ENCODE measurements at places on chromosomes 4 and X. TPM values are rescaled to one million over a fixed set of nuclear protein-coding genes. Genes with fewer than 3 reads are reported as not detected.
A peak's percentile ranks its signal among the peaks of the same experiment; 100 is the strongest.

ODAPH gene
- not detected for total RNA-seq

NUDT10 gene
- total RNA-seq, result 3.5 TPM

MSX1 gene
- total RNA-seq, result 0.16 TPM

PGAM4 gene
- 1.3 TPM for total RNA-seq

POLA1 gene
- total RNA-seq, result 42.9 TPM

MAOA gene
- 0.60 TPM for total RNA-seq

RRH gene
- total RNA-seq, result not detected

RAB40AL gene
- not detected for total RNA-seq

ESX1 gene
- not detected for total RNA-seq

MAP9 gene
- total RNA-seq, result 8.3 TPM

LRRC66 gene
- 0.09 TPM for total RNA-seq

FGF13 gene
- not detected for total RNA-seq

CXorf49 gene
- not detected for total RNA-seq

GIMD1 gene
- total RNA-seq, result not detected

USP46 gene
- 2.8 TPM for total RNA-seq

UCP1 gene
- not detected for total RNA-seq

GEMIN8 gene
- 15.5 TPM for total RNA-seq

NRK gene
- not detected for total RNA-seq

MAGEA12 gene
- total RNA-seq, result not detected

HMGN5 gene
- 3.2 TPM for total RNA-seq

PABPC5 gene
- total RNA-seq, result not detected

DOK7 gene
- not detected for total RNA-seq

- no peak for DNase-seq
Observed at GRCh38 chr4:111506706-111507105, 638.5 kb upstream of the FAM241A start.

- DNase-seq, result no peak
Observed at GRCh38 chr4:139965789-139966188, 188.2 kb downstream of the MAML3 start.

GRCh38 chr4:5206016-5206790, 154.9 kb downstream of the STK32B start:
- no peak for DNase-seq

DNA sequence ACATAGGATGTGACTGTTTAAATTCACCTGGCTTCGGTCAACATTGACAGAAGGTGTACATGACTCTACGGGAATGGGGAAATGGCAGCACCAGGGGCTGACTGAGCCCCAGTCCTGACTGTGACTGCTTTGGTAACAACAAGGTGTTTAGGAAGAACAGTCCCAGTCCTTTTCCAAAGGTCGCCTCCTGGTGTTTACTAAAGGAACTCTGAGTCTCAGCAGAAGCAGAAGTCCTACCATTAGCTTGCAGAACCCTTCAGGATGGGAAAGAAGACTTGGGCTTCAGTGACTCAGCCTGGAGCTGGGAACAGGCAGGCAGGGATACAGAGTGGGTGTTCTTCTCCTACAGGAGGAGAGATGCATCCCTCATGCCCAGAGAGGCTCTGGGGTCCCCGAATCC, 103.3 kb downstream of the MGST2 start:
- DNase-seq, result no peak

- no peak for DNase-seq
Observed at GRCh38 chrX:73525928-73526690, 36.9 kb upstream of the CHIC1 start.

DNA sequence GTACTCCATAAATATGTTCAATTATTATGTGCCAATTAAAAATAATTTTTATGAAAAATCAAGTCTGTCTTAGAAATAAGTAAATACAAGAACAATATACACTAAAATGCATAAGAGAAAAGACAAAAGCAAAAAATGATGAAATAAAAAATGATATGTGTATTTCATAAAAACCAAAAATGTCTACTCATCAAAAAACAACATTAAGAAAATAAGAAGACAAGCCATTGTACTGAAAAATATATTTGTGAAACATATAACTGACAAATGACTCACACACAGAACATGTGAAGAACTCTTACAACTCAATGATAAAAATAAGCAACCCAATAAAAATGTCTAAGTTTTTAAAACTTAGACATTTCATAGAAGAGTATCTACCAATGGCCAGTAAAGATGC, 34.1 kb upstream of the ENOX2 start:
- no peak for DNase-seq

GRCh38 chr4:127236889-127237288, 395.9 kb upstream of the INTU start:
- DNase-seq, result no peak

DNA sequence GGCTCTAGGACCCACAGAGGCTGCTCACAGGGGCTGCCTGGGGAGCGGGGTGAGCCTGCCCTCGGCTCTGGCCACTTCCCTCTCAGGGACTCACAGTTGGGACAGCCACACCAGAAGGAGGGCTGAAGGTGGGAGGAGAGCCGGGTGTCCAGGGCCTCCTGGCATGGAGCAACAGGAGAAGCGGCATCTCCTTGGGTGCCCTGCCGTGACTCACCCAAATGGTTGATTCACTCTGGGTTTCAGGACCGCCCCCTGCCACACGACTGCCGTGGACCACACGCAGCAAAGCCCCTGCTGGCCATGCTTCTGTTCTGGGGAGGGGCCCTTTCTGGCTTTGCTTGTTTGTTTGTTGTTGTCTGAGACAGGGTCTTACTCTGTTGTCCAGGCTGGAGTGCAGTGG, 86.0 kb upstream of the AFAP1 start:
- DNase-seq, result no peak

GRCh38 chr4:10272511-10272910, 155.9 kb upstream of the WDR1 start:
- no peak for DNase-seq

- no peak for DNase-seq
Observed at GRCh38 chrX:124395145-124395880, 49.0 kb downstream of the SH2D1A start.

- DNase-seq, result no peak
Observed at GRCh38 chr4:10184501-10184938, 67.9 kb upstream of the WDR1 start.

DNA sequence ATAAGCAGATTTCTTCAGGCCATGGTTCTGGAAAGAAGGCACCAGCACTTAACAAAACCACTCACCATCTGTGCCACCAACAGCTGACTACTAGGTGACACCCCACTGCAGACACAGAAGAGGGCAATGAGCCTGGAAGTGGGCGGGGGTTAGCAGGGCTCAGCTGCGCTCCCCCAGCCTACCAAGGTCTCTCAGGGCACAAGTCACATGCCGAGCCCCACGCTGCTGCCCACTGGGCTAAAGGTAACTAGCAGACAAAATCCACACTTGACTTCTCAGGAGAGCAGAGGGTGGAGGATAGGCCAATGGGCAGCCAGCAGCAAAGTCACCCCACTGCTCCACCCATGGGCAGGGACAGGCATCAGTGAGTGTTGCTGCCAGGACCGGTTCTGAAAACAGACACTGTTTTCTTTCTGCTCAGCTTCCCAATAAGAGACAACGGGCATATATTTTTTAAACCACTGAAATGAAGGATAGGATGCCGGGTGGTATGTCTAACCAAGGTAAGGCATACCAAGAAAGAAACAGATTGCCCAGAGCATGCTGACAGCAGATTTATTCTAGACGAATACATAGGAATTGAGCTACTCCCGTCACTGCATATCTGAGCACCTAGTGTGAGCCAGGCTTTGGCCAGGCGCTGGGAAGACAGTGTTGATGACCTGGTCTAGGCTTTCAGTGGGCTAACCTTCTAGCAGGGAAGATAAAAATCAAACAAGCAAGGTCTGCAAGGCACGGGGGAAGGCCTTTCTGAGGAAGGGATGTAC, 20.1 kb downstream of the ACSL1 start:
- DNase-seq, result no peak

DNA sequence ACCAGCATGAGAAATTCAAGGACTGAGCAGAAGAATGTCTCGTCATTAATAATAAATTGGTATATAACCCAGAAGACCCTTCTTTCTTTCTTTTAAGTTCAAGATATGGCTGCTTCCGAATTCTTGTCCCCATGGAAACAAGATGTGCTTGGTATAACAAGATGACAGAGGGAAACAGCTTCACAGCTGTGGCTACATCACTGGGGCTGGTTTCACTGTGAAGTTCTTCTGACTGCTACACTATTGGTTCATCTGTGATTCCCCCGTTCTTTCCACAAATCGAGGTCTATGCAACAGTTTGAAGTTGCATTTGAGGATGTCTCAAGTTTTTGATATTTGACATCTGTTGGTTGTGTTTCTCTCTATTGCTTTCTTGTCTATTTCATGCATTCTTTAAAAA, 12.3 kb upstream of the DTHD1 start:
- DNase-seq, result peak; percentile 79

GRCh38 chr4:166802346-166802745, 431.9 kb downstream of the SPOCK3 start:
- DNase-seq, result no peak

GRCh38 chrX:139750390-139750789, 42.4 kb upstream of the MCF2 start:
- DNase-seq, result no peak

DNA sequence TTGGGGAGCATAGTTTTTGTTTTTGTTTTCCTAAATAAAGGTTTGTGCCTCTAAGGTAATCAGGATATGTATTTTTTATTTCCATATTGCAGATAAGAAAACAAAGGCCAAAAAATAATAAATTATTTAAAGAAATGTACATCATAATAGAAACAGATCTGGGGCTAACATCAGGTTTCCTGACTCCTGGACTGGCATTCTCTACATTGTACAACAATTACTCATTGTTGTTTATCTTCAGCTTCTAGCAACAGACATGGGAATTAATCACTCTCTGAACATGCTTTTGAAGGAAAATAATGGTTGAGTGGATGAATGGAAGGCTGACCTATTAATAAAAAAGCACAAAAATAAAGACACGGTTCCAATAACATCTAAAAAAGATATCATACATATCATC, 146.2 kb downstream of the KCNIP4 start:
- DNase-seq, result no peak

DNA sequence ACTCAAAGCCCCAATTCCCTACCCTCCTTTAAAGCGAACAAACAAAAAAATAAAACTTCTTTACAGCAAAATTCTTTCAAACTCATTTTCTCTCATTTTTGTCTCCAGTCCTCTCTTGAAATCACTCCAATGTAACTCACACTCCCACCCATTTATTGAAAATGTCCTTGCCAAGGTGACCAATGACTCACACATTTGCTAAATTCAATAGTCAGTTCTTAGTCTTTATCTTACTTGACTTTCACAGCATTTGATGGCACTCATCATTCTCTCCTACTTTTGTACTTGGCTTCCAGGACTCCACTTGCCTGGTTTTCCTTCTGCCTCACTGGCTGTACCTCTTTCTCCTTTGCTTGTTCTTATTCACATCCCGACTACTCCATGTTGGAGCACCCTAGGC, 19.9 kb downstream of the CC2D2A start:
- DNase-seq, result no peak

DNA sequence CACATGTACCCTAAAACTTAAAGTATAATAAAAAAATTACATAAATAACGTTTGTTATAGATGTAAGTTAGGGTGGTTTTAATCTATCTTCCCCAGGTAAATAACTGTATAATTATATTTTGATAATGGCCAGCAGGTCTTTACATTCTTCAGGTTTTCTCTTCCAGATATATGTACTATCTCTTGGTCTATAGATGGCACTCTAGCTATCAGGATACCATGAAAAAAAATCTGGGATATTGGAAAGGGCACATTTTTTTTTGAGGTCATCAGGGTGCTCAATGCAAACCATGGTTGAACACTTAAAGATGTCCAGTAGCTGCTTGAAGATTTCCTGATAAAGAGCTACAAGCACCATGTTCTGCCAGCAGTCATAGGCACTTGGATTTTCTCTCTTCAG, 15.6 kb upstream of the ADH4 start:
- DNase-seq, result no peak

DNA sequence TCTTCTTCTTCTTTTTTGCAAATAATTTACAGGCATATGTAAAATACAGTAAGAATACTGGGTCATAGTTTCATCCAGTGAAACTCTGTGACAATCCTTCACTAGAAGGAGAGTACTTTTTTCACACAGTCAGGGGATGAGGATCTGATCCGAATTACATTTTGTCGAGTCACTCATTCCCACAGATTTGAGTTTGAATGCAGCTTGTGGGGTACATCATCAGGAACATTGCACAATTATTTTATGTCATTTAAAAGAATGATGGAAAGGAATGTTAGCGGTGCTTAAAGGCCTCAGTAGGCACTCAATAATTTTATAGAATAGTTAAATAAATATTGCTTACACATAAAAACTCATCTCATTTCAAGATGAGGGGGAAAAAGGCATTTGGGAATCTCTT, 88.6 kb downstream of the CHRNA9 start:
- no peak for DNase-seq

- DNase-seq, result no peak
Observed at GRCh38 chr4:8648816-8649630, 56.5 kb downstream of the CPZ start.

GRCh38 chr4:118346495-118346894, 6.3 kb downstream of the PRSS12 start:
- DNase-seq, result no peak
